ENCODE measurements at places on chromosomes 6 and 20. TPM values are rescaled to one million over a fixed set of nuclear protein-coding genes. Genes with fewer than 3 reads are reported as not detected.
A peak's percentile ranks its signal among the peaks of the same experiment; 100 is the strongest.

DNA sequence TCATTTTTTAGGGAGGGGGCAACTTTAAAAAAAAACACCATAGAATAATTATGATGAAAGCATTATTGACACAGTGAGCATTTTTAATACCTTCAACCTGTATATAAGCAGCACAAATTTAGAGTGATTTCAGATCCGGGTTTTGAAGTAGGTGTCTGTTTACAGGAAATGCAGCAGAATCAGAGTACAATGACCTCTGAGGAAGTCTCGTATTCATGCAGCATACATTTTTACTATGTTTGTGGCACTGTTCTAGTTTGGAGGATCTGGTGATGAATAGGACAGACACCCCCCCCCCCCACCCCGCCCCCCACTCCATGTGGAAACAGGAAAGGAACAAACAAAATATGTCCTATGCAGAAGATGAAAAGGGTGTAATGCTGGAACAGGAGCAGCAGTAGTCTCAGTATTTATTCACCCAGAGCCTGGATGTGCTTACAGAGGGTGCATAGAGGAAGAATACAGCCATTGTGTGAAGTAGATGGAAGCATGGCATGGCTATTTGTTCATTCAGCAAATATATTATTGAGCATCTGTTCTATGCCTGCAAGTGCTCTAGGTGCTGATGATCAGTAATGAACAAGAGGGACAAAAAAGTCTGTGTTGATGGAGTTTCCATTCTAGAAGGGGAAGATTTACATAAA, 19.7 kb downstream of the VAPB start:
- no peak overlapping the region for H3K4me3 ChIP-seq
- peaks cover 12% of the 10 kb centered on the region for H3K36me3 ChIP-seq
- no peaks in the 10 kb centered on the region for H3K27me3 ChIP-seq
- peaks cover 25% of the 10 kb centered on the region for H3K4me1 ChIP-seq

- H3K27me3 ChIP-seq: peaks cover 6% of the 10 kb centered on the region
- peak overlapping the region; percentile 70 for H3K27ac ChIP-seq
- H3K4me3 ChIP-seq: no peak overlapping the region
- peak; percentile 65 for DNase-seq
- H3K36me3 ChIP-seq: no peaks in the 10 kb centered on the region
Observed at GRCh38 chr6:109224107-109224875, 129.0 kb downstream of the CEP57L1 start.

GRCh38 chr6:73665686-73666319, 12.0 kb upstream of the SLC17A5 start:
- peaks cover 2% of the 10 kb centered on the region for H3K4me1 ChIP-seq
- H3K27me3 ChIP-seq: peaks cover 30% of the 10 kb centered on the region
- H3K4me3 ChIP-seq: no peak overlapping the region
- DNase-seq: no peak
- no peaks in the 10 kb centered on the region for H3K36me3 ChIP-seq

- H3K4me3 ChIP-seq: no peak overlapping the region
- H3K36me3 ChIP-seq: no peaks in the 10 kb centered on the region
Observed at GRCh38 chr20:55576981-55577380, 428.3 kb downstream of the CBLN4 start.

GRCh38 chr6:5665667-5666066, 341.1 kb downstream of the NRN1 start:
- no peaks in the 10 kb centered on the region for H3K27me3 ChIP-seq
- H3K27ac ChIP-seq: peak overlapping the region; percentile 81
- peak overlapping the region; percentile 48 for H3K4me3 ChIP-seq
- DNase-seq: no peak

DNA sequence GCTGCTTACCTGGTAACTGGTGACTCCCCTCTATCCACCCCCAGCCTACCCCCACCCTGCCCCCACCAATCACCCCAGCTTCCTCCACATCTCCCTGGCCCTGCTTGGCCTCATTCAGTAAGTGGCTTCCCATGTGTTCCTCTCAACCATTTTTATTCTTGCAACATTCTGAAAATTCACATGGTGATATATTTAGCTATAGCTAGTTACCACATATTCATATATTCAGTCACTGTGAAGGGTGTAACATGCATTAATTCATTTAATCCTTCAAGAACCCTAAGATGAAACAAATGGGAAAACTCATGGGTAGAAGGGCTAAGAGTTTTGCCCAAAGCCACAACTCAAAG, 95.4 kb upstream of the CEP85L start:
- H3K4me1 ChIP-seq: peaks cover 26% of the 10 kb centered on the region
- DNase-seq: no peak

DNA sequence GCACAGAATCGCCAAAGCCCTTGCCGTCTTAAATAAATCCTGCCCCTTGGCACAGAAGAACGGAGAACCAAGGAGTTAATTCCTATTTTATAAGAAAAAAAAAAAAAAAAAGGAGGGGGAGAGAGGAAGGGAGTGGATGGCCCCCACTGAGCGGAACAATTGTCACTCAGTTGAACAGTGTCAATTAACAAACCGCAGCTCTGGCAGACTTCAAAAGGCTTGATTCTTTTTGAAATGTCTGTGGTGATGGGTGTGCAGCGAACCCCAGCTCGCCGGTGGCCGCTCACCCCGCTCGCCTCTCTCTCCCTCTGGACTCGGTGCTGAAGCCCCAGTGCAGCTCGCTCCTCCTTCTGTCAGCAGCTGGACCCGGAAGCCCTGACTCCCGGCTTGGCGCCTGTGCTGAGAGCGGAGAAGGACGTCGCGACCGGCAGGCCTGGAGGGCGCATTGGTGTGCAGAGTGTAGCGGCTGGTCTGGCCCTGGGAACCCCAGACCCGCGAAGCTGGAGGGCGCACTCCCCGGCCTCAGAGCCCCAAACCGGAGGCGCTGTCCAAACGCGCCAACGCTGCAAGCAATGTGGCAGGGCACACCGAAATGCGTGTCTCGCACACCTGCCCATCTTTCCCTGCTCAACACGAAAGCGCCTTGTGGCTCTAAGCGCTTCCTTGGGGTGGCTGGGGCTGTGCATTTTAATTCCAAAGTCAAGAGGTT, 3.4 kb downstream of the LINC00237 start:
- peak; percentile 66 for DNase-seq
- peaks cover 3% of the 10 kb centered on the region for H3K36me3 ChIP-seq
- H3K27me3 ChIP-seq: peaks cover 59% of the 10 kb centered on the region
- H3K4me3 ChIP-seq: peak overlapping the region; percentile 76

- no peak overlapping the region for H3K4me3 ChIP-seq
- no peaks in the 10 kb centered on the region for H3K27me3 ChIP-seq
- H3K36me3 ChIP-seq: peaks cover 2% of the 10 kb centered on the region
- no peaks in the 10 kb centered on the region for H3K4me1 ChIP-seq
- DNase-seq: no peak
- no peak overlapping the region for H3K27ac ChIP-seq
Observed at GRCh38 chr20:13420625-13421024, 199.6 kb downstream of the ISM1 start.

- H3K27me3 ChIP-seq: peaks cover 36% of the 10 kb centered on the region
- no peaks in the 10 kb centered on the region for H3K36me3 ChIP-seq
- H3K4me3 ChIP-seq: no peak overlapping the region
- no peaks in the 10 kb centered on the region for H3K4me1 ChIP-seq
Observed at GRCh38 chr6:136963259-136963658, 41.2 kb downstream of the SLC35D3 start.

DNA sequence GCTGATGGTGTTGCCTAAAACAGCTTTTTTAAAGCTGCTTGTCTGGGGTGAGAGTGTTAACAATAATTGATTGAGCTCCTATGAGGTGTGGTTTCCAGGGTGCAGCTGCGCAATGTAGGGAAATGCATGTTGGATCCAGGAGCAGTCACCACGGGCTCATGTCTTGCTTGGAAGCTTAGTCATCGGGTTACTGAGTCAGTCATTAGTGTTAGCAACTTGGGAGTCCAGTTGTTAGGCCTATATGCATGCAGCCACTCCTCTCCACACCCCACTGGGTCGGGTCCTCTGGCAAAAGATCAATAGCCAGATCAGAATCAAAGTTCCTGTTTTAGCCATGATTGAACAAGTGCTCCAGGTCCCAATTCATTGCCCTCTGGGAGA, 271.7 kb upstream of the CHD6 start:
- H3K4me3 ChIP-seq: no peak overlapping the region
- no peaks in the 10 kb centered on the region for H3K4me1 ChIP-seq
- H3K27me3 ChIP-seq: no peaks in the 10 kb centered on the region
- DNase-seq: no peak
- H3K36me3 ChIP-seq: no peaks in the 10 kb centered on the region

- no peak overlapping the region for H3K4me3 ChIP-seq
- peaks cover 8% of the 10 kb centered on the region for H3K36me3 ChIP-seq
- peaks cover 47% of the 10 kb centered on the region for H3K4me1 ChIP-seq
- no peaks in the 10 kb centered on the region for H3K27me3 ChIP-seq
- H3K27ac ChIP-seq: no peak overlapping the region
Observed at GRCh38 chr20:25046181-25046641, 11.7 kb downstream of the ACSS1 start.

DNA sequence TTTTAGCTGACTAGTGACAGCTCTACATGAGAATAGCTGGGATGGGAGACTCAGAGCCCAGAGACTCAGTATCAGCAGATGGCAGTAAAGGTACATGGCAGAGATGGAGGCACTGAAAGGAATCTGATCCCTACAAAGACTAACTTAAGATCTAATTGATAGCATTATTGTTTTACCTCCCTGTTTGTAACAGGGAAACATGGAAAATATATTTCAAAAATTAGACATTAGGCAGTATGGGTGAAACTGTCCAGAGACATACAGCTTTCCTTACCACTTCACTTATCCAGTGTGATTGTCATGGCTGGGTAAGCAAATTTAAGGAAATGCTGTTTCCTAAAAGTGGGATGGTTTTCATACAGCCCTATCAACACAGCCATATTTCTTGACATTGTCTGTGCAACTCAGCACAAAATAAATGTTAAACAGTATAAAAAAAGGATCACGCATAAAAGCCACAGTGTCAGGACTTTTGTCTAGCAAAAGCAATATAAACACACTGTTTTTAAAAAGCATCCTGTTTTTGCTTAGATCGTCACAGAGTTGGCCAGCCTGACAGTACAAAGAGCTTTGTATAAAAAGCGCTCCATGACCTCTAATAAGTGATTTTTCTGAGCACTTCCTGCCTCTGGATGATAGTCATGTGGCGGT, 376.9 kb downstream of the PHF3 start:
- H3K27ac ChIP-seq: no peak overlapping the region
- no peaks in the 10 kb centered on the region for H3K36me3 ChIP-seq
- H3K4me1 ChIP-seq: no peaks in the 10 kb centered on the region
- no peak overlapping the region for H3K4me3 ChIP-seq

GRCh38 chr20:2865630-2866029, 7.7 kb upstream of the PTPRA start:
- H3K36me3 ChIP-seq: peaks cover 29% of the 10 kb centered on the region
- no peaks in the 10 kb centered on the region for H3K27me3 ChIP-seq
- peaks cover 43% of the 10 kb centered on the region for H3K4me1 ChIP-seq
- peak; percentile 56 for DNase-seq
- H3K27ac ChIP-seq: peak overlapping the region; percentile 73
- no peak overlapping the region for H3K4me3 ChIP-seq

- no peak overlapping the region for H3K4me3 ChIP-seq
- no peak overlapping the region for H3K27ac ChIP-seq
- peaks cover 9% of the 10 kb centered on the region for H3K27me3 ChIP-seq
- no peaks in the 10 kb centered on the region for H3K4me1 ChIP-seq
- no peaks in the 10 kb centered on the region for H3K36me3 ChIP-seq
Observed at GRCh38 chr6:152854086-152854795, 103.6 kb downstream of the VIP start.

DNA sequence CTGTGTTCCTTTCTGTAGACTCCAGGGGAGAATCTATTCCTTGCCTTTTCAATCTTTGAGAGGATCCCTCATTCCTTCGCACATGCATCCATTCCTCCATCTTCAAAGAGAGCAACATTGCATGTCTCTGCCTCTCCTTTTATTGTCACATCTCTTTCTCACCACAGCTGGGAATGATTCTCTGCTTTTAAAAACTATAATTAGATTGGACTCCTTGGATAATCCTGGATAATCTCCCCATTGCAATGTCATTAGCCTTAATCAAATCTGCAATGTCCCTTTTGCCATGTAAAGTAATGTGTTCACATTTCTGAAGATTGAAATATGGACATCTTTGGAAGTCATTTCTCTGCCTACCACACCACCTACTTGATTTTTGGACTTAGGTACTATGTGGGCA, 750.1 kb downstream of the COL12A1 start:
- no peak overlapping the region for H3K27ac ChIP-seq
- H3K36me3 ChIP-seq: no peaks in the 10 kb centered on the region
- no peak overlapping the region for H3K4me3 ChIP-seq
- H3K27me3 ChIP-seq: no peaks in the 10 kb centered on the region
- H3K4me1 ChIP-seq: no peaks in the 10 kb centered on the region

GRCh38 chr20:40651151-40651550, 37.9 kb downstream of the MAFB start:
- no peak overlapping the region for H3K4me3 ChIP-seq
- H3K36me3 ChIP-seq: no peaks in the 10 kb centered on the region
- H3K27ac ChIP-seq: no peak overlapping the region
- DNase-seq: no peak
- H3K4me1 ChIP-seq: no peaks in the 10 kb centered on the region

GRCh38 chr20:10654630-10655029, 19.2 kb downstream of the JAG1 start:
- no peak overlapping the region for H3K4me3 ChIP-seq
- H3K27me3 ChIP-seq: peaks cover 8% of the 10 kb centered on the region
- H3K27ac ChIP-seq: no peak overlapping the region
- H3K36me3 ChIP-seq: no peaks in the 10 kb centered on the region
- H3K4me1 ChIP-seq: peaks cover 7% of the 10 kb centered on the region

DNA sequence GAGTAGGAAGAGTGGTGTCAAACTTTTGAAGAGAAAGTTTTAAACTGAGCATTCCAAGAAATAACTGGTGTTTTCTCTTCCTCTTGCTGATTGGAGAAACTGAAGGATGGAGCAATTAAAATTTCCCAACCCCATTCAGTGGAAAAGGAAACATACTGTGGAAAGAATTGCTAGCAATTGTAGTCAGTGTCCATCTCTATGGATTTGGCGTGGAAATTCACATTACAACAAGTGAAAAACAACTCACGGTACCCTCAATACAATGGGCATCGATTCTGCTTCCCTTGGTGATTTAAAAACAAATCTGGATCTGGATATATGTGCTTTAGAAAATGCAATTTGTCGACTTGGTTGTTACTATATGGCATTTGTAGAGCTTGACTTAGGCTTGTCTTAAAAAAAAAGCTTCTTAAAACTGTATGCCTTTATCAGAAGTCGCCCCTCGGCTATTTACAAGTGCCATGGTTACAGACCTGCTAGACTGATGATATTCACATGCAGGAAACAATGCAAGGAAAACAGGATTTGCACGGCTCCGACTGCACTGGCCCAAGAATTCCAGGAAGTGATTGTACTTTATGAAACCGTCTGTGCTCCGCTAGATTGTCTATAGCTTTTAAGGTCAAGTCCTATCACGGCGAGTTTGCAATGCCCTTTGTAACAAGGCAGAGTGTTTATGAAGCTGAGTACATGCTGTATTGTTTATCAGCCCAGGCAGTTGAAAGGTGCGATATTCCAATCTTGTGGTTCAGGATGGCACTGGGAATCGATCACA, 131.7 kb upstream of the PHACTR1 start:
- DNase-seq: no peak
- no peaks in the 10 kb centered on the region for H3K27me3 ChIP-seq
- no peaks in the 10 kb centered on the region for H3K36me3 ChIP-seq
- no peak overlapping the region for H3K4me3 ChIP-seq
- no peaks in the 10 kb centered on the region for H3K4me1 ChIP-seq

GRCh38 chr20:17572034-17572638, 2.3 kb downstream of the DSTN start:
- no peak overlapping the region for H3K27ac ChIP-seq
- no peak for DNase-seq
- H3K36me3 ChIP-seq: peaks cover 7% of the 10 kb centered on the region
- peaks cover 10% of the 10 kb centered on the region for H3K27me3 ChIP-seq
- peaks cover 22% of the 10 kb centered on the region for H3K4me1 ChIP-seq
- no peak overlapping the region for H3K4me3 ChIP-seq

The TTLL9 gene
- total RNA-seq: not detected

The TCP11 gene
- total RNA-seq: not detected

The SAMD3 gene
- total RNA-seq: 22.1 TPM

The ZNF311 gene
- total RNA-seq: 0.39 TPM

The RAMACL gene
- 0.16 TPM for total RNA-seq

The TRIM38 gene
- 19.1 TPM for total RNA-seq

The RBM24 gene
- not detected for total RNA-seq

The NMBR gene
- not detected for total RNA-seq
